ENCODE measurements at places on chromosomes 7 and 10.
A peak's percentile ranks its signal among the peaks of the same experiment; 100 is the strongest.

- no peak for DNase-seq
These were observed 2.2 kb downstream of the DNAJC30 start for GRCh38 chr7:73681031-73681430.

DNA sequence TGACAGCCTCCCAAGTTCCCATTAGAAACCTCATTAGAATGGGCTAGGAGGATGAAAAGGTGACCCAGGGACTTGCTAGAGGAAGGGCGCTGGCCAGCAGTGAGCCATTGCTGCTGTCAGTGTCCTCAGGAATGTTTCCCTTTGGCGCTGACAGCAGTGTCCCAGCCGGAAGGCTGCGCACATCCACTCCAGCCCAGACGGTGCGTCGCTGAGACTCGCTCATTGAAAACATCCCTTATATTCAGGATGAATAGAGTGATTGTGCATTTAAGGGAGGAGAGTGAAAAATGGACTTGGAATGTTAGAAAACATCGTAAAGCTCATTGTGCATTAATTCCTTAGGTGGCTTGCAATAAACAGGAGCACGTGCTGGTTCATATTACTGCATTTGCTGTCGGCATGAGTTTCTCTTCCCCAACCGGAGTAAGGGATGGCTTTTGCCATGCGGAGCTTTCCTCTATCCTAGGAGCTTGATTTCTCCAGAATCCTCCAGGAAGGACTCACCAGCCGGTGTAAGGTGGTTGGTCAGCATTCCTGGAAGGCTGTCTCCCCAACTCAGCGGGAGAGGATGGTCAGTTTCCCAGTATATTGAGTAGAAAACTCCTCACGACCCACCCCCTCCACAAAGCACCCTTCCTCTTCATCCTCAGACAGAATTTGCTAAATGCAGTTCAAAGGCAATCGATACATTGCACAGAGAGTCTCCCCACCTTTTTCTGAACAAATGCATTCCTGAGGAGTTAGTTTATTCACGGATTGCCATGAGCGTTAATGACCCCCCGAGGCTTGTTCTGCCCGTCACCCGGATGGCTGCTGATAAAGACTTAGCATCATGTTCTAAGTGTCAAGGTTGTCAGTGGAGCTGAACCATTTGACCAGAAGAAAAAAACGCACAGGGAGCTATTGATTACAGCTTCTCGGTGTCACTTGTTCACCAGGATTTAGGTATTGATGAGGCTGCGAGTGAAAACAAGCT is 201.8 kb downstream of the EBF3 start:
- no peak for DNase-seq

DNA sequence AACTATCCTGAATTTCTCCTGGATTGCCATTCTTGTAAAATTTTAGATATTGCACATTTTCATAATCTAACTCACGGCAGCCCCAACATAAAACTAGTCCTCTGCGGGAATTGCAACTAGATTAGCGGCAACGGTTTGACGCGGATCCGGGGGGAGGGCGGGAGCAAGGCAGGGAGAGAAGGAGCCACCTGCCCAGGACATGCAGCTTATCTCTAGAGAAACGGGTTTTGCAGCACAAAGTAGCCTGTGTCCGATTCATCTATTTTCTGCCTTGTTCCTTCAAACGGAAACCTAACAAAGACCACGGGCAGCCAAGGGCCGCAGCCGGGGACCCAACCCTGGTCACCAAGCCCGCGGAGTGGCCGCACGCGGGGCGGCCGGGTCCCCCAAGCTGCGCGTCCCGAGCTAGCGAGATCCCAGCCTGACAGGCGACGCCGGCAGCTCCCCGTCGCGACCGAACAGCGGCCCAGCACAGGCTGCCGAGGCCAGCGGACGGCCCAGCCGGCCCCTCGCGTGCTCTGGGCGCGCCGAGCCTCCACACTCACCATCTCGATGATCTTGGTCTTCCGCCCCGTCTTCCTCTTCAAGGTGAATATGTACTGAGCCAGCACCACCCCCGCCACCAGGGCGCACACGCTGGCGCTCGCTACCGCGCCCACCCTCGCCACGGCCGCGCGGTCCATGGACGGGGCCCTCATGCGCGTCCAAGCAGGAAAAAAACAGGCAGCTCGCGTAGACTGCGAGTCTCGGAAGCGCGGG is at the start of gene NT5C3A:
NT5C3A (minus strand) TSS at position 754 of the 759 bp plus-strand sequence; CDS start at position 683, 71 bp downstream.
- DNase-seq = peak; percentile 63

DNA sequence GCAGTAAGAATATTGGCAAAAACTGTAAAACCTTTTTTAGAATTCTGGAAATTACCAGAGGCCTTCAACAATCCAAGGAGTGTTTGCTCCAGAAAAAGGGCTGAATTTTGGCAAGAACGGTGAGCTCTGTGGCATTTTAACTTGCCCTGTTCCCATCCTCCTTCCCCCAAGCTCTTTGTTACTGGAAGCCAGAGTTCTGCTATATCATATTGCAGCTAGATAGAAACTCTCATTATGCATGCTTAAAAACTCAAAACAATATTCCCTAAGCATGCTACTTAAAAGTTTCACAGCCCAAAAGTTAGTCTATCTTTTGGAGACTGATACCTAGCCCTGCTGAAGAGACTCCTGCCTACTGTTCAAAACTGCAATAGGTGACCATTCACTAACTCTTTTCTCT is 70.6 kb upstream of the GPR37 start:
- DNase-seq = no peak

GRCh38 chr7:88268051-88268450 is 38.6 kb downstream of the STEAP4 start:
- no peak for DNase-seq

GRCh38 chr10:125547010-125547650 is 135.8 kb downstream of the TEX36 start:
- no peak for DNase-seq

- DNase-seq = no peak
These were observed 392.5 kb upstream of the ETV1 start for GRCh38 chr7:14381936-14382335.

GRCh38 chr7:132532281-132532680 is 44.0 kb downstream of the PLXNA4 start:
- DNase-seq = no peak

GRCh38 chr7:7819442-7820247 is 101.2 kb upstream of the RPA3 start:
- no peak for DNase-seq

DNA sequence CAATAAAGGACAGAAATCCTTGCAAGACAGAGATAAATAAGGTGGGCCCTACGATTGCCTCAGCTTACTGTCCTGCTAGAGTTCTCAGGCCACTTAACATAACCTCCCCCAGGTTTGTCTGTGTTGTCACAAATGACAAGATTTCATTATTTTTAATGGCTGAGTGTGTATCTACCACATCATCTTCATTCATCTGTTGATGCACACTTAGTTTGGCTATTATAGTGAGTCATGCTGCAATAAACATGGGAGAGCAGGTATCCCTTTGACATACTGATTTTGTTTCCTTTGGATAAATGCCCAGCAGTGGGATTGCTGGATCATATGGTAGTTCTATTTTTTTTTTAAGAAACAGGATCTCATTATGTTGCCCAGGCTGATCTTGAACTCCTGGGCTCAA is 60.6 kb downstream of the PRTFDC1 start:
- no peak for DNase-seq

- DNase-seq = no peak
These were observed 78.8 kb downstream of the RALA start for GRCh38 chr7:39702133-39702532.

DNA sequence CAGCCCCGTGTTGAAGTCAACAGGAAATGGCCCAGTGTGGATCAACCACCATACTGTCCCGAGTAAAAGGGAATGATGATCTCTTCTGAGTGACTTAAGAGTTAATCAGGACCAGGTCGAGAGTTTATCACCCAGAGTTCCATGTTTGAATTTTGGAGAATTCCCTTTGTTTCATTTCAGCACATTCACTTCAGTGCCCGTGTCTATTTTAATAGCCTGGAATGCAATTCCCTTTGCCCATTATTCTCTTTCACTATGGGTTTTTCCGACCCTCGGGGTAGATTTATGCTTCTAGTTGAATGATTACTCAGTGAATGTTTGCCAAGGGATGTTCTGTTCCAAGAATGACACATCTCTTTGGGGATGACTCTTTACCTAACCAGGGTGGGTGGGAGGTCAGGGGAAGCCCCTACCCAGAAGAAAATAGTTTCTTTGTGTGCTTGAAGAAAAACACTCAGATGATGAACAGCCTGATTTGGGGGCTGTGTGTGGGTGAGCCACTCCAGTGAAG is 594.9 kb downstream of the INHBA start:
- peak; percentile 40 for DNase-seq

DNA sequence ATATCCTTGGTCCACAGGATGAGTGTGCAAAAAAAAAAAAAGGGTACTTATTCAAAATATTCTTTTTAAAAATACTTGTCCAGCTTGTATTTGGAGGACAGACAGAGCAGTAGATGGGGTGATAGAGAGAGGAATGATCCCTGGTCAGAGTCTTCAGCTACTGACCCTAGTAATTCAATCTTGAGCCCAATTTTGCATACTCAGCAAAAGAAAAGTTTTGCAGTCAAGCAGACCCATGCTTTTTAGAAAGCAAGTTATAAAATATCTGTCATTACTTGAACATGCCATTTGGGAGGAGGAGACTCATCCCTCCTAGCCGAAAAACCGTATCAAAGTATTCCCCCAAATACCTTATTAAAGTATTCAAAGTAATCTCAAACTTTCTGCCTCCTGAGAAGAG is 585.0 kb downstream of the KCNMA1 start:
- DNase-seq = no peak

- peak; percentile 19 for DNase-seq
These were observed 104.3 kb downstream of the TRIM24 start for GRCh38 chr7:138564365-138564764.

GRCh38 chr10:6553937-6554336 is 26.1 kb downstream of the PRKCQ start:
- no peak for DNase-seq

GRCh38 chr10:133257489-133258065 is 19.1 kb downstream of the ADAM8 start:
- peak; percentile 78 for DNase-seq

- peak; percentile 72 for DNase-seq
These were observed 870 bp downstream of the FZD1 start for GRCh38 chr7:91264924-91265681.

DNA sequence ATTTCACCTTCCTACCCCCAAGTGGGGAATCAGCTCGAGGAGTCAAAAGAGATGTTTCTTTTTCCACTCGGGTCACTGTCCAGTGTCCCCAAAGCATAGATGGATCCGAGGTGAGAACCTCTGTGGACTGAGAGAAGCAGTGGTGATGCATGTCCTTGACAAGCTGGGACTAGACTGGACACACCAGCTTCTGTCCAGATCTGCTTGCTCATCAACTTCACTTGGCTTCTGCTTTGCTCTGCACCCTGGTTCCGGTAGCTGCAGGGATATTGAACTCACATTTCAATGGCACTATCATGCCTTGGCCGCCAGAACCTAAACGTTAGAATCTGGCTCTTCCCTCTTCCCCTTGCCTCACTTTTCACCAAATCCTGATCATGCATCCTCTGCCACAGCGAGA is 50.3 kb upstream of the CXCL12 start:
- no peak for DNase-seq

DNA sequence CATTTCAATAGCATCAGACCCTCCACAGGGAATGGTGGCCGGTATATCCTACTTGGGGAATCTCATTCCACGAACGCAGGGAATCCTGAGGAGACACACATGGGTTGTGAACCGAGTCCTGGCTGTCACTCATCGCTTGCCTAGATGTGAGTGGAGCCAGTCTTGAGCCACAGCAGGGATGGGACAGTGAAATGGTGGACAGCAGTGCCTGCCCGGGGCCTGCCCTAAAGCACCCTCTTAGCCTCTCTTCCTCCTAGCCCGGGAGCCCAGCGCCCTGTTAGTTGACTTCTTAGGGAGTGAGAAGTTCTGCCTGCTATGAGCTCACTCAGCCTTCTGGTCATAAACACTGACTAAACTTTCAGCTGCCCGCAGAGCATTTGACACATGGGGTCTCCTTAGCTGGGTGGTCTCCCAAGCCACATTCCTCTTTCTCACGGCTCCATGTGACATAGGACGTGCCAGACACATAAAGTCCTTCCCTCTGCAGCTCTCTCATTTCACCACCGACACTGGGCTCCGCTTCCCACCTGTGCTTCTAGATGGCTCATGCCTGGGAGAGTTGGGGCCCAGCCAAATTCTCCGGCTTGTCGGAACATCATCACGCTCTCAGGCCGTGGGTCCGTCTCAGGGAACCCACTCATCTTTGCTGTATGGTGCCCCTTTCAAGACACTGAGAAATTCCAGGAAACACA is 60.9 kb downstream of the TCERG1L start:
- DNase-seq = no peak

DNA sequence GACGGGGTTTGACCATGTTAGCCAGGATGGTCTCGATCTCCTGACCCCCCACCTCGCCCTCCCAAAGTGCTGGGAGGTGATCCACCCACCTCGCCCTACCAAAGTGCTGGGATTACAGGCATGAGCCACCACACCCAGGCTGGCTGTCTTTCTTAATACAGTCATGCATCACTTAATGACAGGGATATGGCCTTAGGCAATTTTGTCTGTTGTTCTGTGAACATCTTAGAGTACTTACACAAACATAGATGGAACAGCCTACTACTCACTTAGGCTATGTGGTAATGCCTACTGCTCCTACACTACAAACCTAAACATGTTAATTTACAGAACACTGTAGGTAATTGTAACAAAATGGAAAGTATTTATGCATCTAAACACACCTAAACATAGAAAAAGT is 106.6 kb upstream of the KCNMA1 start:
- no peak for DNase-seq

DNA sequence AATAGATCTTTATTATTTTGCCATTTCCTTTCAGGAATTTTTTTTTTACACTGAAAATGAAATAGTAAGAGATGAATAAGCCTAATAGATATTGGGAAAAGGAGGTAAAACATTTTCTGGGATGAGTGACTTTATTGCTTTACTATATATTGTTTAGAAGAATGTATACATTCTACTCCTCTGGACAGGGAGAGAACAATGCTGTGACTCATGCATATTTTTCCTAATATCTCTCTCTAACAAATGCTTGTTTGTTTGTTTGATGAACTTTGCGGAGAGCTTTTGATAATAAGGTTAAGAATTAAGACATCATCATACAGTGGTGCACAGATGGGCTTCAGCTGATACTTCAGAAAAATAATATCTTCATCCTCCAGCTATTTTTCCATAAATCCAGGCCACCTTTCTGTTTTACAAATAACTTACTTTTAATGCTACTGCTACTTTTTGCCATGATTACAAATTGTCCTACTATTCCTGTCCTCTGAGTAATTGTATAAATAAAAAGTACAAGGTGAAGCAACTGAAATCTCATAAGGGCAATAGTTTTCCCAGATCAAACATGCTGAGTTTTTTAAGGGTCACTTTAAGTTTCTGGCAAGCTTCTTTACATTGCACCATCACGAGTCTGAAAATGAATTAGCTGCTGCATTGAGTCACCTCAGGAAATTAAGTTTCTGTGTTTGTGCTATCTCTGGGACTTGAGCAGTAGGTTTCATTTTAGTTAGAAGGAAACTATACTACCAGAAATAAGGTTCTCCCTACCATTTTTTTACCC is 207.3 kb upstream of the POT1 start:
- peak; percentile 12 for DNase-seq

GRCh38 chr10:122236690-122237306 is 34.3 kb upstream of the BTBD16 start:
- no peak for DNase-seq

GRCh38 chr10:132445516-132446194 is 48.7 kb downstream of the PWWP2B start:
- no peak for DNase-seq
